ENCODE measurements at places on chromosomes 1 and 21.

- no peak for DNase-seq
Observed at GRCh38 chr1:58754683-58755467, 29.0 kb downstream of the JUN start.

DNA sequence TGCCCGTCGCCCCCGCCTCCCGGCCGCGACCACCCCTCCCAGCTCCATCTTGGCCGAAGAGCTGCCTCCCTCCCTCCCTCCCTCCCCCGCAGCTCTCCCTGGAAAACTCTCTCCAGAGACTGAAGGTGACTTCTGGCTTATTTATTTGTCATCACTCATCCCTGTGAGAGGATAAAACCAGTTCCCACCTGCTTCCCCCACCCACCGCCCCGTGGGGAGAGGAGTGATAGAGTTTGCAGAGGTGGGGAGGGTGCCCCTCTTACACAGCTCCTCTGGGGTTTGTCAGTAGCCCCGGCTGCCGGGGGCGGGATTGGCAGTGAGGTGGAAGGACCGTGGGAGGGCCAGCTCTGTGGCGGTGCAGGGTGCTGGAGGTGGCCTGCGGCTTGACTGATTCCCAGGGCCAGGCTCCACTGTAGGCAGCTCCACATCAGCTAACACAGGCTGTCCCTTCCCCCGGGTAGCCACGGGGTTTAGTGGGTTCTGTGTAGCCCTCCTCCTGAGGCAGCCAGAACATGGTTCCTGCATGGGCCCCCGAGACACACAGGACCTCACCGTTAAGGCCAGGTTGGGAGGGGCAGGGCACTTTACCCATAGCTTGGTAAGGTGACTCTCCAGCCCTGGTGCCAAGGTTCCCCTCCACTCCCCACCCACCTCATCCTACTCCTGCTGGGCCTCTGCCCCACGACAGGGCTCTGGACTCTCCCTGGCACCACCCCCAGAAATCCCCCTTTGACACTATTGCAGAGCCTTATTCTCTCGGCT is 62.2 kb downstream of the ELK4 start:
- DNase-seq: no peak

DNA sequence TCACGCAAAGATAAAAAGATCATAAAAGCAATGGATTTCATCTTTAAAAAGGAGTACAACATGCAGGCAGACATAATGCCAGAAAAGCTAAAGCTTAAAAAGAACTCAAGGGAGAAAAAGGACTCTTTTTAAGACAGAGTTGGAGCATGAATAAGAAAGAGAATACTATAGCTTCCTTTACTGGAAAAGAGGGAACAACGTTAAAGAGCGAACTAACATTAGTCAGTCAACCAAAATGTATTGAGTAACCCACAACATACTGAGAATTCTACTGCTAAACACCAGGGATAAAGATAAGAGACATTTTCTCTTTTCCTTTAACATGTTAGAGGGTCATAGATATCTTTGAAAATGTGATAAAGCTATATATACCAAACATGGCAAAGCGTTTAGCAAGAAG is 182.0 kb downstream of the DUSP10 start:
- no peak for DNase-seq

- no peak for DNase-seq
Observed at GRCh38 chr1:159827549-159827948, 876 bp downstream of the SLAMF8 start.

DNA sequence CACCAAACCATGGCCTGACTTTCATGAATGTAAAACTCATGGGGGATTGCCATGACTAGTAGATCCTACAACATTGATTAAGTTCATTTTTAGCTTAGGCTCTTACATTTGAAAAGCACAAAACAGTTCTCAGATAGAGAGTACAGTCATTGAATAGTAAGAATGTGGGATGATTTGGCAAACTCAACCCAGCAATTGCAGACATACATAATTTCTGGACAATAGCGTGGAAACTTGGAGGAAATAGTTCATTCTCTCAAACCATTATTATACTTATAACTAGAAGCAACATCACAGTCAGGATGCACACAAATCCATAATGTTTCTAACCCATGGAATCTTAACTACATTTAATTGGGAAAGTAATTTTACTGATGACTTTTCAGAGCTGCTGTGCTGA is 598.2 kb downstream of the LMO4 start:
- no peak for DNase-seq

DNA sequence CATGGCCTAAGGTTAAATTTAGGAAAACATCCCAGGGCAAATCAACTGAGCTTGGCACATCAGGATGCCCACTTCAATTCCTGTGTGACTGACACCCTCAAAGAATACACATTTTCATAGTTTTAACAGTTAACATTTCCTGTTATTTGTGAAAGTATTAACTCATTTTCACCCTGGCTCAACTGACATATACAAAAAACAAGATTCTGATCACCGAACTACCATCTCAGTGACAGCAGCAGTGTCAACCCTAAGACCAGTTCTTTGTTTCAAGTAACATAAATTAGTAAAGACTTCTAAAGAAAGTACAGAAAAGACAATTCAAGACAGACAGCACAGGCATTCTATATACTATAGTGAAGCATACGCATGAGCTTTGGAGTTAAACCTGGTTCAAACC is 69.0 kb upstream of the SDC3 start:
- DNase-seq: no peak

DNA sequence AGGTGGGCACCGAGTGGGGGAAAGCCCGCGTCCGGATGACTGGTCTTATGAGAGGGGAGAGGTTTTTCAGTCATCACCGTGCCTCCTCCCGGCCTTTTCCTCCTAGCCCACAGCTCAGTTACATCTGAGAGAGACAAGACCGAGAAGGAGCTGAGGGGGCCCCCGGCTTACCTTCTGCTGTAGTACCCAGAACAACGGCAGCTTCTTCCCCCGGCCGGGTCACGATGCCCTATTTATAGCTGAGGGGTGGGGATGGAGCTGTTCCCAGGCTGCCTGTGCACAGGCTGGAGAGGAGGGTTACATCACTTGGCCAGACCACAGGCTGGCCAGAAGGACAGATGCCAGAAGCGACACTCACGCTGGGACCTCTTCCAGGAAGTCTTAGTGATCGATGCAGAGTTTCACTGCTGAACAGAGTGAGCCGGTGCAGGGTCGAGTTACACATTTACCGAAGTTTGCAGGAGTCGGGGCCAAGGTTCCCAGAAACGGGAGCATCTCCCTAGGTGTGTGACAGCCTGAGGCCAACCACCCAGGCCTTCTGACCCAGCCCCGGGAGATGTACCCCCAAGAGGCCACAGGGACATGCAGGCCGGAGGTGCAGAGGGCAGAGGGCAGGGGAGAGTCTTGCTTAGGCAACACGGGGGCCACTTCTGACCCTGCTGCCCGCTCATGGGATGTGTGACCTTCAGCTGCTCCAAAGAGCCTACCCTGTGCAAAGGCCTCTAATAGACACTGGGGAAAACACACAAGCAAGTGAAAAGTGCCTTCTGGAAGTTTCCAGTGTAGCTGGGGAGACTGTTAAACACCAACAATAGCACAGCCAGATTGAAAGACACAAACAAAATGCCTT is at the start of gene AGT:
Gene AGT (minus strand): TSS at position 208 of the 850 bp plus-strand sequence. CDS start 3,299 bp downstream, outside the sequence.
- DNase-seq: peak; percentile 93

DNA sequence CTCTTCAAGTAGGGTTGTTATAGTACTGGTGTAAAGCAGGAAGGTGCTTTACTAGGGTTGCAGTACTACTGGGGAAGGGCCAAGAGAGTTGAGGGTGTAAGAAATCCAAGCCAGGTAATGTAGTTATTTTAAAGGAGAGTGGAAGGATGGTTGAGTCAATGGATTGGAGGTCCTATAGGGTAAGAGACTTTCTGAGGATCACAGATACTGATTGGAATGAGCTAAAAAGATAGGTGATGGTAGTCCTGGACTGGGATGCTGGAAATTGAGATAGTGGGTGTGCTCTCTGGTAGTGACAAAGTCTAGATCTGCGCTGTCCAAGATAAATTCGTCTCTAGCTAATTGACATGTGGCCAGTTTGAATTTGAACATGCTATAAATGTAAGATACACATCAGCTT is 7.0 kb downstream of the TXLNA start:
- no peak for DNase-seq

- DNase-seq: peak; percentile 2
Observed at GRCh38 chr1:228148935-228149405, 760 bp upstream of the GJC2 start.

- DNase-seq: peak; percentile 15
Observed at GRCh38 chr1:78176448-78176847, 130.7 kb downstream of the GIPC2 start.
